ENCODE measurements at places on chromosomes 5 and 9. TPM values are rescaled to one million over a fixed set of nuclear protein-coding genes. Genes with fewer than 3 reads are reported as not detected.

Gene CD72
- total RNA-seq = 7.6 TPM

Gene INSL4
- not detected for total RNA-seq

Gene LHX3
- not detected for total RNA-seq

Gene PTGS1
- 0.27 TPM for total RNA-seq

Gene CCDC152
- 3.4 TPM for total RNA-seq

Gene LCN9
- not detected for total RNA-seq

Gene B4GALT1
- total RNA-seq = 60.9 TPM

Gene PCDHGC5
- not detected for total RNA-seq

Gene SH3PXD2B
- total RNA-seq = 0.24 TPM

Gene FAM163B
- total RNA-seq = not detected

Gene ROPN1L
- 3.0 TPM for total RNA-seq

Gene CBY3
- total RNA-seq = not detected

Gene ENG
- 20.6 TPM for total RNA-seq

Gene SPAG8
- 0.96 TPM for total RNA-seq

Gene SPINK1
- not detected for total RNA-seq

Gene KIAA1958
- 4.3 TPM for total RNA-seq

Gene CD14
- 0.56 TPM for total RNA-seq

Gene PRUNE2
- 1.6 TPM for total RNA-seq

Gene TRMO
- 23.3 TPM for total RNA-seq

Gene TMEM38B
- 7.9 TPM for total RNA-seq

Gene COL5A1
- 0.15 TPM for total RNA-seq

Gene IFNK
- not detected for total RNA-seq

Gene NPR2
- total RNA-seq = 10.4 TPM

Gene GLRA1
- total RNA-seq = not detected

Gene ZNF474
- total RNA-seq = 0.25 TPM

Gene LOX
- not detected for total RNA-seq

Gene BAAT
- total RNA-seq = not detected

Gene RGS7BP
- not detected for total RNA-seq

Gene RLN2
- total RNA-seq = 2.4 TPM

Gene GRHPR
- total RNA-seq = 49.6 TPM

Gene BSPRY
- 11.4 TPM for total RNA-seq

Gene SPATA6L
- total RNA-seq = 0.32 TPM

Gene HOMER1
- 3.1 TPM for total RNA-seq

Gene FBLL1
- not detected for total RNA-seq

Gene GABRA1
- total RNA-seq = not detected

Gene ANKRD18A
- 5.0 TPM for total RNA-seq

Gene MYOZ3
- total RNA-seq = not detected

Gene GBA2
- 63.1 TPM for total RNA-seq

Gene KLHL3
- total RNA-seq = 3.8 TPM

Gene ENTPD8
- total RNA-seq = not detected

Gene ADAMTS13
- 2.5 TPM for total RNA-seq

All from T-helper 1 cell treated with Interleukin-12 subunit alpha and Interleukin-12 subunit beta and Interleukin-4 antibody, amounts not matched to agents 30 ng/mL and 1 ng/mL, for 36 hours (primary cell).